ENCODE measurements at places on chromosomes 3 and 15.

DNA sequence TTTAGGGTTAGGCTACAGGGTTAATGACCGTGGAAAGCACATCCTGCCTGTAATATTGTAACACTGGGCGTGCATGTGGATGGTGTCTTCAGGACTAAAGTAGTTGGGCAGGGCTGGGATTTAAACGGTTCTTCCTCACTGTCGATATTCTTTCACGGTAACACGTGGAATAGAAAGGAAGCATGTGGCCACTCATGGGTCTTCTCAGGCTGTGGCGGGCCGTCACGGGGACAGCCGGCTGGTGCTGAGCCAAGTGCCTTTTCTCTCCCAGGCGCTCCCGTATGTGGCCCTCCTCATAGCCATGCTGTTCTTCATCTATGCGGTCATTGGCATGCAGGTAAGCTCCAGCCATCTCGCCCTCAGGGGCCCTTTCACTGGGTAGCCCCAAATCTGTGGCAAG is 73.7 kb downstream of the CHDH start:
- no peak for DNase-seq

DNA sequence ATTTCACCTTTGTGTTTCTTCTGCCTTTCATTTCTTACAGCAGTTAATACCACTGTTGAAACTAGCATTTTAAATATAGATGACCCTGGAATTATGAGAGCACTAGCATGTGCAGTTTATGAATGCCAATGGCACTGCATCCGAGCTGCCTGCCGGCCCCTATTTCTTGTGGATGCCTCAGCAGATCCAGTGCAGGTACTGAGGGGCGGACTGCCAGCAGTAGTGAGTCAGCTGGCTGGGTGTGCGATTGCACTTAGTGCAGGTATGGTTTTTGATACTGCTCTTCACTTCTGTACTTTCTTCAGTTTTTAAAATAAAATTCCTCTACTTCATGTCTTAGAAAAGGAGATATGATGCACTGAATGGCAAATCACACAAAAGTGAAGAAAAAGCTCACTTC is 453.0 kb downstream of the DIPK2A start:
- DNase-seq: no peak

DNA sequence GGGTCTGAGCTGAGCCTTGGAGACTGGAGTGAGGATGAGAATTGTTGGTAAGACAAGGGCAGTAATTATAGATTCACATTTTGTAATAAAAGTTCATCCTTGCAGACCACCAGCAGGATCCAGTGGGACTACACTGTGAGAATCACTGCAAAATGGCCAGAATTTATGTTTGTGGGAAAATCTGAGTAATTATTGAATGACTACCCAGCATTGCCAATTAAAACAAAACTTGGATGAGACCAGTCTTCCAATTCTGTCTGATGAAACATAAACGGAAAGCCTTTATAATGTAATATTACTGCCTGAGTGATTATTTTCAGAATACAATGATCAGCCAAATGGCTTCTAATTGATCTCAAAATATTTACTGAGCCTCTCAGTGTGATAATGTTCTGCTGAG is 323.3 kb upstream of the C2CD4B start:
- no peak for DNase-seq

GRCh38 chr3:106215047-106215446 is 346.2 kb upstream of the CBLB start:
- DNase-seq: no peak

DNA sequence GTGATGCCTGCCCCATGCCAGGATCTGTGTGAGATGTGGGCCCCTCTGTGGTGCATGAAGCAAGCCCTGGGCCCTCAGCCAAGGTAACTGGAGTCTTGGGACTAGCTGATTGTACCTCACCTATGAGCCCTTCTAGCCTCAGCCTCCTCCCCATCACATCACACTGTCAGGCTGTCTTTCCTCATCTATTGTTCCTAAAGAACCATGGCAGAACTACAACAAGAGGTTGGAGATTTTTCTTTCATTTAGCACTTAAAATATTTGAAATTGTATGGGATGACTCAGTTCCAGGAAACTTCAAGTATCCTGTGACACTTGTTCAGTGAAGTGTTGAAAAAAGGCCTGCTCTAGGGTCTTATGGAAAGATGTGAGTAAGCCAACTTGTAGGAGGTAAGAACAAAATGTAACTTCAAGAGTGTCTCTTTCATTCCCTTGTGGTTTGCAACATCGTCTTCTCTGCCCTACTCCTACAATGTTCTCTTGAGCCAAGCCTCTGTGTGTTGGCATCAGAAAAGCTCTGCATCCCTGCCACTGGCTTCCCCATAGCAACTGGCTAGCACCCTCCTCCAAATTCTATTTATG is 58.7 kb upstream of the TIPARP start:
- no peak for DNase-seq

GRCh38 chr3:9727041-9727595 is 4.4 kb upstream of the BRPF1 start:
- peak; percentile 75 for DNase-seq

DNA sequence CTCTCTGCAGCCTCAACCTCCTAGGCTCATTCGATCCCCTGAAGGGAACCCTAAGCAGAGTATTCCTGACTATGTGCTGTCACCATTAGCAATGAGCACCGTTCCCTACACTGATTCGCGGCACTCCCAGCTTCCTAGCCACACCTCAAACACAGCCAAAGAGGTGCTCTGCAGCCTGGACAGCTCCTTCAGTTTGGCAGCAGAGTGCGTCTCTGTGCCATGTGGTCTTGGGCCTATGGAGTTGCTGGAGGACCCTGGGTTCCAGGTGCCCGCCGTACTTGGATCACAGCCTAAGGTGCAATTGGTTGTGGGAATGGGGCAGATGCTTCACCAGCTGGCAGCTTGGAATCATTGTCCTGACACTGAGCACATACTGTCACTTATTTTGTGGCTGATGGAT is 17.3 kb upstream of the IL12A start:
- DNase-seq: no peak

GRCh38 chr3:84125201-84125721 is 833.5 kb upstream of the CADM2 start:
- DNase-seq: no peak

GRCh38 chr3:174191380-174191779 is 667.8 kb upstream of the NAALADL2 start:
- no peak for DNase-seq

- no peak for DNase-seq
These were observed 894.3 kb downstream of the DIPK2A start for GRCh38 chr3:144865948-144866347.

- no peak for DNase-seq
These were observed 20.2 kb upstream of the ZNF710 start for GRCh38 chr15:89980896-89981295.

DNA sequence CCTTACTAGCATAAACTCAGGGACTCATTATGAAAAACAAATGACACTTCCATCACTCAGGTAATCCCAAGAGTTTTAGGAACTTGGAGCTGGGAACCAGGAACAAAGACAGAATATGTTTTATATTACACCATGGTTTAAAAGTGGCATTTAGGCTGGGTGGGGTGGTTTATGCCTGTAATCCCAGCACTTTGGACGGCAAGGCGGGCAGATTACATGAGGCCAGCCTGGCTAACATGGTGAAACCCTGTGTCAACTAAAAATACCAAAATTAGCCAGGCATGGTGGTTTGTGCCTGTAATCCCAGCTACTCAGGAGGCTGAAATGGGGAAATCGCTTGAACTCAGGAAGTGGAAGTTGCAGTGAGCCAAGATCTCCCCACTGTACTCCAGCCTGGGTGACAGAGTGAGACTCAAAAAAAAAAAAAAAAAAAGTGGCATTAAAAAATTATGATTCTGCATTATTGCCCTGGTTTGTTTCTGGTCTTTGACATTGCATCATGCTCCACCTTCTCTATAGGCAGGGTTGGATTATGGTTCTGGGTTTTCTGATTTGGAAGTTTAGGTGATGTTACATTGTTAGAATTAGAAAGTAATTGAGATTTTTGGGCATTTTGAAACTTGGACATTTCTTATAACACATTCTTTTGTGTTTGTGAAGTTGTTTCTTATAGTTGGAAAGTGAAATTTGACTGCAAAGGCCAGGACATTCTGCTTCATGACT is 19.0 kb downstream of the SQOR start:
- DNase-seq: no peak

DNA sequence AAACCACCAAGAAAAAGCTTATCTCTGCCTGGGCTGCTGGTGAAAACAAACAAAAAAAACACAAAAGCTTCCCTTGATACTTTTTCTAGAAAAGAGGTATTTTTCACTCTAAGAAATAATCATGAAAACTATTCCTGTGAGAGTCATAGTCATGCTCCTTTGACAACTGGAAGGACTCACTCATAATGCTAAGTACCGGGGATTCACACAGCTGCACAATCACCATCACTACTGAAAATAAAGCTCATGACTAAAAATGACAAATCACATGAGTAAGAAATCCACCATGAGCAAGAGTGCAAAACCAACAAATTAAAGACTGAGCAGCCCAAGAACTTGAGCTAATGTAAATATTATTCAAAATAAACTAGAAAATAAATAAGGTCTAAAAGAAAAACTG is 10.6 kb upstream of the POU1F1 start:
- no peak for DNase-seq

DNA sequence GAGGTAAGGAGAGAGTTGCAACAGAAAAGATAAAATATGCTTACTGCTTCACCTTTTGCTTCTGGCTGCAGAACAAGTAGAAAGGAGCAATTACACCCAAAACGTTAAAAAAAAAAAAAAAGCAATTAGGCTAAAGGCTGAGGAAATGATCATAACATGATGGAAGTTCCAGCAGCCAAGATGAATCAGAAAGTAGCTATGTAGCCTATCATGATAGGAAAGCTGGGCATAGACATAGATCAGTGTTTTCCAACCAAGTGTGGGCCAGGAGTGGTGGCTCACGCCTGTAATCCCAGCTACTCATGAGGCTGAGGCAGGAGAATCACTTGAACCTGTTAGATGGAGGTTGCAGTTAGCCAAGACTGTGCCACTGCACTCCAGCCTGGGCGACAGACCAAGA is 52.6 kb downstream of the AGTR1 start:
- DNase-seq: no peak

DNA sequence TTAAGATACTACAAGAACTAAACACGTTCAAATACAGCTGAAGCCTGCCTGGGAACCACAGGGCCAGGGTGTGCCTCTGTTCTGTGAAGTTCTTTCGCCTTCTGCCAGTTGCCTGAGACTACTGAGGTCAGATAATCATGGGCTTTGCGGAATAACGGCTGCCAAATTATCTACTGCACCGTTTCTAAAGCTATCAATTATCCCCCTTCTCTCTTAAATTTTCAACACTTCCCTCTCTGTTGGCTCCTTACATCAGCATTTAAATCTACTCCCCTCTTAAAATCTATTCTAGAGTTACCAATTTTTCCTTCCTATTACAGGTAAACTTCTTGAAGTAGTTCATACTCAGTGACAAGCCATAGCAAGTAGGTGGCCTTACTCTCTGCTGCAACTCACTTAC is 6.2 kb upstream of the NEO1 start:
- peak; percentile 43 for DNase-seq

DNA sequence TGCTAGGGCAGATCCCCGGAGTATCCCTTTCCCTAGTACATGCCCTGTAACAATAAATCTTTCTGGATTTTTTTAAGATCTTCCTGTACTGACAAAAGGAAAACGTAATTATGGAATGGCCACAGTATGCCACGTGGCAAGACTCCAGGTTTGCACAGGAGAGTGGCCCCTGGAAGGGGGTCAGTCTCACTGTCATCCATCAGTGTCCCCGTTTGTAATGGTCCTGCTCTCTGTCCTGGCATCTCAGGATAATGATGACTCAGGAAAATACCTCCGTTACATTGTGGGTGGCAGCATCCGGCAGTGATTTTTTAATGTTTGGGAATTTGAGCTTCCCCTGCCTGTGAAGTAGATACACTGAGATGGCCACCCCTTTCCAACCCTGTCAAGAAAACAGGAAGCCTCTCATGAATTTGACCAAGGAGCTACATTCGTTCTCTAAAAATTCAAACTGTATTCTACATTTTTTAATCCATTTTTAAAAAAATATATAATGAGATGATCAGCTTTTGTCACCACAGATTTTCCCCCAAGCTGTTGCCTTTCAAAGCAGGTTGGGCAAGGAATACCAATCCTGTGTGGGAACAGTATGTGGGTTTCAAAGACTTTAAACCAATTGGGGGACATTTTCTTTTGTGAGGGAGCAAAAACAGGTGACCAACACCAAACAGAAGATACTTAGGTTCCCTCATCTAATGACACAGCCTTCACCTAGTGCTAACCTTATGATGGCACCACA is 110.4 kb downstream of the C3orf70 start:
- no peak for DNase-seq

DNA sequence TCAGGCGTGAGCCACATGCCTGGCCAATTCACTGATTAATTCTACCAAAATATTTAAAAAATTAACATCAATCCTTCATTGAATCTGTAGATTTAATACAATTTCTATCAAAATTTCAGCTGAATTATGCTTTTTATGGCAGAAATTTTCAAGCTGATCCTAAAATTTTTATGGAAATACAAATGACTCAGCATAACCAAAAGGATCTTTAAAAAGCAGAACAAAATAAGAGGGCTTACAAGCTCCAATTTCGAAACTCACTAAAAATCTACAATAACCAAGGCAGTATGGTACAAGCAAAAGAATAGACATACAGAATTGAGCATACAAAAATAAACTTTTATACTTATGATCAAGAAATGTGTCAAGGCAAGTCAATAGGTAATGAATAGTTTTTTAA is 180.4 kb upstream of the CTNNB1 start:
- DNase-seq: no peak

- no peak for DNase-seq
These were observed 276.3 kb upstream of the ARRDC4 start for GRCh38 chr15:97684249-97684648.

DNA sequence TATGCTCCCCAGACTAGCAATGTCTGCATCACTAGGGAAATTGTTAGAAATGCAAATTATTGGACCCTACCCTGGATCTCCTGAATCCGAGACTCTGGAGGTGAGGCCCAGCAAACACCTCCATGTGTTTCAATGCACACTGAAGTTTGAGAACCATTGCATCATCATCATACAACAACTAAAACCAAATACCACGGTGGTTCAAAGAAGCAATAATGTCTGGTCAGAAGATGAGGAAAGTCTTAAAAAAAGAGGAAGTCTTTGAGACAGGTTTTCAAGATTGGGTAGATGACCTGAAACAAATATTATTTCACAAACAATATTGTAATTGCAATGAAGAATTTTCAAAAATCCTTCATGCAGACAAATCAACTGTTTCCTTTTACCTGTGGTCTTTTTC is 60.3 kb upstream of the TRA2B start:
- DNase-seq: no peak

- no peak for DNase-seq
These were observed 92.9 kb downstream of the GABRB3 start for GRCh38 chr15:26679927-26680326.

DNA sequence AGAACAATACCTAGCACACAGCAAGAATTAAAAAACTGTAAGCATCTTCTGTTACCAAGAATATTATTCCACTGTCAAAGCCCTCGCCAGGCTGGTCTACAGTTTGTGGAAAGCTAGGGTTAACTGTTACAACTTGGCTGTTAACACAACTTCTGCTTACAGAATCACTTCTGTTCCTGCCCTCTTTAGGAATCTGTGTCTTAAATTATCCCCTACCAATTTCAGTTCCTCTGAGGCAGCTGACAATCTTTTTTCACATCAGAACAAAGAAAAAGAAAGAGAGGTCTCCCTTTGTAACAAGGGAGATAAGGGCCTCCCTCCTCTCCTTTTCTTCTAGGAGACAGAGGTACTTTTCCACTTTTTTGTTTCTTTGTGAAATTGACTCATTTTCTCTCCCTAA is 188.9 kb downstream of the FMN1 start:
- DNase-seq: no peak

- DNase-seq: no peak
These were observed 61.1 kb downstream of the SLC6A6 start for GRCh38 chr3:14463330-14464140.

- DNase-seq: no peak
These were observed 139.6 kb downstream of the PTPRG start for GRCh38 chr3:61701011-61701410.
